ENCODE measurements at places on chromosomes 13 and 19.

- DNase-seq: no peak
Measured at GRCh38 chr13:38998739-38999138, 8.1 kb upstream of the STOML3 start.

DNA sequence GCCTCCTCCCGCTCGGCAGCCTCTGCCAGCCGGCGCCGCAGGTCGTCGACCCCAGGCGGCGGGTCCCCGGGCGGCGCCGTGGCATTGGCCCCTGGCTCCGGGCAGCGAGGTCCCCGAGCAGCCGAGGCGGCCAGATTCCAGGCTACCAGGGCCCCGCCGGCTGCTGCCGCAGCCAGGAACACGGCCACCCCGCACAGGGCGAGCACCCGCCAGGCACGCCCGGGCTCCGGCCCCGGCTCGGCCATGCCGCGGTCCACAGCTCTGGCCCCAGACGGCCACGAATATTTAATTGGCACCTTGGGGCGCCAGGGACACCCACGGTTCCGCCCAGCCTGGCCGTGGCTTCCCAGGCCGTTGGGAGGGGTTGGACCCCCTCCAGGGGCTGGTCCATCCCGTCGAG, at the start of gene CCDC194:
CCDC194 (minus strand) TSS at position 283 of the 400 bp plus-strand sequence; CDS start at position 245, 38 bp downstream.
- no peak for DNase-seq

GRCh38 chr13:68713394-68713793, 1394.2 kb upstream of the ATXN8OS start:
- no peak for DNase-seq

DNA sequence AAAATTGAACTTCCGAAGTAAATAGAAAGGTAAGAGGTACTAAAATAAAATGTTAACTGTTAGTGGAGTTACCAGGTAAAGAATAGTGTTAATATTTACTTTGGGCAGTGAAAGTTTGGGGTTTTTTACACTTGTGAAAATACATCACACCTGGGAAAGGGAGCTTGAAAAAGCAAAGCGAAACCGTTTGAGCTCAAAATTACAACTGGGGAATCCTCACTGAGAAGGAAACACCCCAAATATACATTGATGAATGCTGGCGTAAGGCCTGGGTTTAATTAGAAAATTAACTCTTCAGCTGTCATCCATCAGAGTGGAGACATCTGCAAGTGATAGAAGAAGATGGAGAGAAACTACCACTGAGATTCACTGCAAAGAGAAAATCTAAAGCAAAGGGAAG, 1153.0 kb downstream of the SLITRK5 start:
- DNase-seq: no peak

- DNase-seq: no peak
Measured at GRCh38 chr19:14078411-14078810, 5.8 kb downstream of the MISP3 start.

DNA sequence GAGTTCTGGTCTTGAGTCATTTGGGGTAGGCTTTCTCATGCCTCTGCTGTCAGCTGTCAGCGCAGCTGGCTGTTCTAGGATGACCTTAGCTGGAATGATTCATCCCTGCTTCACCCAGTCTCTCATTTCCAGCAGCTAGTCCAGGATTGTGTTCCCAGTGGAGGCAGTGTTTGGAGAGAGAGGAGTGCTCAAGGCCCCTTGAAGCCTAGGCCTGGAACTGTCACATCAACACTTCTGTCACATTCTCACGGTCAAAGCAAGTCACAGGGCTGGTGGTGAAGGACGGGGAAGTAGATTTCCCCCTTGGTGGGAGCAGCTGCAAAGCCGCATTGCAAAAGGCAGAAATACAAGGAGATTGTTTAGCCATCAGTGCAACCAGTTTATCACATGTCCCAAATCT, 15.2 kb downstream of the TPT1 start:
- DNase-seq: no peak

- no peak for DNase-seq
Measured at GRCh38 chr13:83153848-83154247, 728.4 kb downstream of the SLITRK1 start.

DNA sequence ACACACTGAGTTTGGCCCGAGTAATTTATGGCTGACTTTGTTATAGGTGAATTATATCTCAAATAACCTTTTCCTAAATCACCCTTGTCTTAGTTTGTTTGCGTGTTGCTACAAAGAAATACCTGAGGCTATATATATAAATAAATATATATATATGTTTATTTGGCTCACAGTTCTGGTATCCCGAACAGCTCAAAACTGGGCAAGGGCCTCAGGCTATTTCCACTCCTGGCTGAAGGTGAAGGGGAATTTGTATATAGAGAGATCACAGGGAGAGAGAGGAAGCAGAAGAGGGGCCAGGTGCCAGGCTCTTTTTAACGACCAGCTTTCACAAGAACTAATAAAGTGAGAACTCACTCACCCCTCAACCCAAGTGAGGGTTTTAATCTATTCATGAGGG, 159.9 kb upstream of the STARD13 start:
- no peak for DNase-seq

DNA sequence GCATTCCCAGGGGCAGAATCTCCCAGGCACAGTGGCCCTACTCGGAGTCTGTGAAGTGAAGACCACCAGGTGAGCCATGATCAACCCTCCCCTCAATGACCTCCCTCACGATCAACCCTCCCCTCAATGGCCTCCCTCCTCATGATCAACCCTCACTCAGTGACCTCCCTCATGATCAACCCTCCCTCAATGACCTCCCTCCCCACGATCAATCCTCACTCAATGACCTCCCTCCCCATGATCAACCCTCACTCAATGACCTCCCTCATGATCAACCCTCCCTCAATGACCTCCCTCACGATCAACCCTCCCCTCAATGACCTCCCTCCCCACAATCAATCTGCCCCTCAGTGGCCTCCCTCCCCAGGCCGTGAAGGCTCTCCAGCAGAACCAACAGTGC, 32.1 kb downstream of the SBNO2 start:
- DNase-seq: no peak

DNA sequence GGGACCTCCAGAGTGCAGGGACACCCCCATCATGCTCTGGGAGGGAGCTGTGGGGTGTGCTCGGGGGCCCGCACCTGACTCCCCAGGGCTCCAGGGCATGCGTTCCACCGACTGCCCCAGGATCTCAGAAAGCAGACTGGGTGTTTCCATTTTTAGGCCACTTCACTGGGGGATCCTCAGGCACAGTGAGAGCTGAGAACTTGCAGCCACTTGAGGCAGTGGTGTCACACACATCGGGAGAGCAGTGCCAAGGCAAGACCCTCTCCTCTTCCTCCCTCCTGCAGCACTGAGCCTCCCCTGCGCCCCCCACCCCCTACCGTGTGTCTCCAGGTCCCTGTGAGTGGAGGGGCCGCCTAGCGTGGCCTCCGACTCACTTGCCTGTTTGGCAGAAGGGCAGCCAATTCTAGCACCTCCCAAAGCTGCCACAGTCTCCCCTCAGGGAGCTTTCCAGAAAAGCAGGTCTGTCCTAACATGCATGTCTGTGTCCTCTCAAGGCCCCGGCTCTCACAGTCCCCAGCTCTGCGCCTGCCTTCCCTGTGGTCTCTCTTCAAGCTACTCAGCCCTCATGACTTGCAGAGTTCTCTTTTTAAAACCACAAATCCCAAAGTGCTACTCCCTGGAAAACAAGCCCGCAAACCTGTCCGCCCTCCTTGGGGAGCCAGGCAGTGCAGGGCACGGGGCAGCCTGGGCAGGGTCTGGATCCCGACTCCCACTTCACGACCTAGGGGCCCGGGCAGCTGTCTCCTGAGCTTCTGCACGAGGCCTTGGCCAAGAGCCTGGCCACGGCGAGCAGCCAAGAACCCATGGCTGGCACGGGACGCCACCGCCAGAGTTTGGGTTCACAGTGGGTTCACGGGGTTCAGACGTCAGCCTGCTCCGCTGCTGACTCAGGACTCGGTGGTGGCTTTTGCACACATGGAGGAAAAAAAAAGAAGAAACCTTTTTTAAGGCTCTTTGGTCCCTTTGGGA, 94.1 kb downstream of the STK24 start:
- no peak for DNase-seq

DNA sequence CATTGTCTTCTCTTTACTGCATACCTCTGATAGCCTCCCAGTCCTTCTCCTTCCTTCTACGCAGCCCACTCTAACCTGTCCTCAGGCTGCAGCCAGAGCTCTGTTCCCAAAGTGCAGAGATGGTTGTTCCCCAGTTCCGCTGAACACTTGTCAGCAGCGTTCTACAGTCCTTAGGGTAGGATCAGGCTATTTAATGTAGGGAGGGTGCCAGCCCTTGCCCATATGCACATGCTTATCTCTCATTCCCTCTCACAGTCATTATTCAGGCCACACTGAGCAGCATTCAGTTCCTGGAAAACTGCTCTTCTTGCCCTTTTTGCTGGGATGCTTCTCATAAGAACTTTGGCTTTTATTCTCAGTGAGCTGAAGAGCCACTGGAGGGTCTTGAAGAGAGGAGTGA, 180.7 kb downstream of the MTUS2 start:
- no peak for DNase-seq

DNA sequence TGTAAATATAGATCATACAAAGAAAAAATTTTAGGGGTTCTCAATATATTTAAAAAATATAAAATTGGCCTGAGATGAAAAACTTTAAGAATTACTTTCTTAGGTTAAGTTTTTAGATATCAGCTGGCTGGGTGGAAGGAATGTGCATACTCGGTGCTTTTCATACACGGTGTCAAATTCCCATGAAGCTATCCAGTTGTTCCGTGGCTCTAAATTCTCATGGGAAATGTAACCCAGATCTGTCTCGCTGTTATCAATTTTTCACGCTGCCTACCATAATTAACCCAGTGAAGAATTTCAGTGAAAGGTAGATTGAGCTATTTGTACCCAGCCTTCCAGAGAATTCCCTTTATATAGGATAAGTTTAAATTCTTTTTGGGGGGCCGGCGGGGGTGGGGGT, 11.6 kb upstream of the ZNF835 start:
- no peak for DNase-seq

DNA sequence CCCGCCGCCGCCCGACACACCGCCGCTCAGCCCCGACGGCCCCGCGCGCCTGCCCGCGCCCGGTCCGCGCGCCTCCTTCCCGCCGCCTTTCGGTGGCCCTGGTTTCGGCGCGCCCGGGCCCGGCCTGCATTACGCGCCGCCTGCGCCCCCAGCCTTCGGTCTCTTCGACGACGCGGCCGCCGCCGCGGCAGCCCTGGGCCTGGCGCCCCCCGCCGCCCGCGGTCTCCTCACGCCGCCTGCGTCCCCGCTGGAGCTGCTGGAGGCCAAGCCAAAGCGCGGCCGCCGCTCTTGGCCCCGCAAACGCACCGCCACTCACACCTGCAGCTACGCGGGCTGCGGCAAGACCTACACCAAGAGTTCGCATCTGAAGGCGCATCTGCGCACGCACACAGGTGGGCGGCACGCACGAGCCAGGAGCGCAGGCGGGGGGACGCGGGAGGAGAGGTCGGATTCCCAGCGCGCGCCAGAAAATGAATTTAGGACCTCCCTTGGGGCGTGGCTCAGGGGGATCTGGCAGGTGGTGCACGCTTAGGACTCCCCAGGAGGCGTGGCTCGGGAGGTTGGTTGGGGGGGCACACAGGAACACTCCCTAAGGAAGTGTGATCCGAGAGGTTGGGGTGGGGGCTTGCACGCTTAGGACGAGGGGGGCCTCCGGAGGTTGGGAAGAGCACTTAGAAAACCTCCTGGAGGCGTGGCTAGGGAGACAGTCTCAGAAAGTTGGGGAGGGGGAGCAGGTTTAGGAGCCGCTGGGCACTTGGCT, 1.2 kb downstream of the KLF2 start:
- DNase-seq: peak; percentile 49

DNA sequence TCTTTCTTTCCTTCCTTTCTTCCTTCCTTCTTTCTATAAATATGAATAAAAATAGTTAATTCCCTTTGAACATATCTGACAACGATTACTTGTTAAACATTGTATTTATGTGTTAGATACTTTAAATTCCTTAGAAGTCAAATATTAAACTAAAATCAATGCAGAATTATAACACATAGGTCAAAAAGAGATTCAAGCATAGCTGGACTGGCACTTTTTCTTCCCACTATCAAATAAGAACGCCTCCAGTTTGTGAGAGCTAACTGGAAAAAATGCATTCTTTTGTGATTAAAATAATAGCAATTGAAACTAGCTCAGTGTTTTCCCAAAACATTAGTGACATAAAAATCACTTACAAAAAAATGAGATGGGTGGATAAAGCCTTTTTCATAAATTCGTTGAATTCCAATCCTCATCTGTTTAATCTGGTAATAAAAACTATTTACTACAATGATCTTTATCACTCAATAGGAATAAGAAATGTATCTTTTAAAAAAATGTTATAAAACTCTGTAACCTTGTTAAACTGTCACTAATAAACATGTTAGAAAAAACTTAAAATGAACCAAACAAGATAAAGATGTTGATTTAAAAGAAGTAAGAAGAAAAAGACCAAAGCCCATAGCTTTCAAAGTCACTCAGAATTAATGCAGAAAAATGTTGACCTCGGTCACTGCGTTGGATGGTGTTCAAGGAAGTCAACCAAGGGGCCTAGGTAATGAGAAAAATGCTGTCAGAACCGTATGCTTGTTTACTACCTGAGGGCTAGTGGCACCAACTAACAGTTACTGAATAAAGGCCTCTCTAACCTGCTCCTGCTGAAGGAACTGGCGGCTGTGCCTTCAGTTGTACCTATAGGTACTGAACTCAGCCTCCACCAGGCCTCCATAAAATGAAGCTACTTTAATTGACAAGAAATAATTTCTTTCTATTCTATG, 1039.5 kb upstream of the SLC10A2 start:
- no peak for DNase-seq

DNA sequence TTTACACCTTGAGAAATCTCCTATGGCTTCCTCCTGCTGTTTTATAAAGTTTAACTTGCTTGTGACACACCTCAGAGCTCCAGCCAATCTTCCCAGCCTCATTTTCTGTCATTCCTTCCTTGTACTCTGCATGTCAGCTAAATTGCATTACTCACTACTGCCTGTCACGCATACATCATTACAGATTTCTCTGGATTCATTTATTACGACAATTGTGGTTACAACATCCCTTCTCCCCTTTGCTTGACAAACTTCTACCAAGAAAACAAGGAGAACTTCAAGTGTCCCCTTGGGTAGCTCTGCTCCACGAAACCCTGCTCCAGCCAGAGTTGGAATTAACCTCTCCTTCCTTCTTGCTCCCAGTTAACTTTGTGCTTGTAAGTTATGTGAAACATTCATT, 22.0 kb upstream of the GPR18 start:
- DNase-seq: no peak

GRCh38 chr13:51644654-51645053, 60.4 kb downstream of the WDFY2 start:
- no peak for DNase-seq

DNA sequence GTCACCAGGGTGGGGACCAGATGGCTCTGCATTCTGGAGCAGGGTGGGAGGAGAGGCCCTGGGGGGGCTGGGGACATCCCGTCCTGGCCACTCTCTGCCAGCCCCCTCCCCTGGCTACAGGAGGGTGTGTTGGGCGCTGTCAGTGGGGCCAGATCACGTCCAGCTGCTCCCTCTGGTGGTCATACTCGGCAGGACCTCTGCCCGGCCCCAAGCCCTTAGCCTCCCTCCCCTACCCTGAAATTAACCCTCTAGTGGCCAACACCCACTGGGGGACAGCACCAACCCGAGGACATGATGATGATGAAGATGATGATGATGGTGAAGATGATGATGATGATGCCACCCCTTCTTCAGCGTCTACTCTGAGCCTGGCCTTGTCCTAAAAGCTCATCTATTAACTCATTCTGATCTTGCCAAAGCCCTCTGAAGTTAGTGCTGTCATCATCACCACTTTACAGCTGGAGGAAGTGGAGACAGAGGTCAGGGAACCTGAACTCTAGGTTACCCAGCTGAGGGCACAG, 590 bp upstream of the LGI4 start:
- DNase-seq: peak; percentile 31

GRCh38 chr13:46587807-46588418, 34.9 kb downstream of the LRCH1 start:
- no peak for DNase-seq

GRCh38 chr19:1558552-1558951, 9.6 kb downstream of the MEX3D start:
- DNase-seq: no peak

- DNase-seq: no peak
Measured at GRCh38 chr13:63896321-63896720, 2480.7 kb upstream of the PCDH20 start.
